PC-3 (cell line): ENCODE measurements at places on chromosomes 16 and 17. TPM values are rescaled to one million over a fixed set of nuclear protein-coding genes. Genes with fewer than 3 reads are reported as not detected.
A peak's percentile ranks its signal among the peaks of the same experiment; 100 is the strongest.

DNA sequence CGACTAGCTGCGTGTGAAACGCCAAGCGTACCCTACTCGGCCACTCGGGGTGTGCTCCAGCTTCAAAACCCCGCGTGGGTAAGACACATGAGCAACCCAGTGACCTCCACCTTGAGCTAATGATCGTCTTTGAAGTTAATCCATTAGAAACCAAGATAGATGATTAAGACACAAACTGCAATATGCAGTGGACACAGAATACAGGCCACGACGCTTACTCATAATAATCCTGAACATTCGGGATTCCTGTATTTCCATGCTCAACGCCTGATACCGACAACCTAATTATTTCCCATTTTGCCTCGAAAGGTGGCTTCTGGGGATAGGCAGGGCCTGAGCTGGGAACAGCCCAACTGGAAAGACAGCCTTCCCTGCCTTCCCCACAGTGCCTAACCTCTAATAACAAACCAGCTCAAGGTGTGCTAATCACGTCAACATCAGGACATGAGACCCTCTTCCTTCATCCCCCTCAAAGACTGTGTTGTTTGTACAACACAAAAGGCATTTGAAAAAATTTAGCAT, 504 bp upstream of the COPRS start:
- peak; percentile 7 for DNase-seq

GRCh38 chr17:13931800-13932460, 137.4 kb upstream of the COX10 start:
- peak; percentile 28 for DNase-seq

DNA sequence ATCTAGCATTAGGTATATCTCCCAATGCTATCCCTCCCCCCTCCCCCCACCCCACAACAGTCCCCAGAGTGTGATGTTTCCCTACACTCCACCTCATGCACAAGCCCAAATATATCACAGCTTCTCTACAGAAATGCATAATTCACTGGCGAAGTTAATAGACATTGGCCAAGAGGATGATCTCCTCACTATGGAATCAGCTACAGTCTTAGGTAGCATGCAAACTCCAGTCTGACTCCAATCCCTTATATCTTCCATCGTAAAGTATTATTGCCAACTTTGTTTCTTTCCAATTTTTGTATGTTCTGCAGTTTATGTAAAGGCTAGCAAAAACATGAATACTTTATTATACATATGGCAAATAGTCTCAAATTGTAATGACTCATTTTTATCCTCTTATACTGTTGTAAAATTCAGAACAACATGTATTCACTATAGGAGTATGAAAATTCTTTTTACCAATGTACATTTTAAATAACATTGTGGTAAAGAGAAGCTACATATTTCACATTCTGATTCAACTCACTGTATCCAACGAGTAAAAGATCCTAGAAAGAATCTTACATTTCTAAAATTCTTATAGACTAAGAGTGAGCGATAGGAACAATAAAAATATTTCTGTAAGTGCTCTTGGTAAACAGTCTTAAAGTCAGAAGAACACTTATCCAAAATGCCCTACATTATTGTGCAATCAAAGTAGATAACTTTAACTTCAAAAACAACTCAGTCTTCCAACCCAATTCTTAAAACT, 871 bp downstream of the ABCA8 start:
- peak; percentile 9 for DNase-seq

DNA sequence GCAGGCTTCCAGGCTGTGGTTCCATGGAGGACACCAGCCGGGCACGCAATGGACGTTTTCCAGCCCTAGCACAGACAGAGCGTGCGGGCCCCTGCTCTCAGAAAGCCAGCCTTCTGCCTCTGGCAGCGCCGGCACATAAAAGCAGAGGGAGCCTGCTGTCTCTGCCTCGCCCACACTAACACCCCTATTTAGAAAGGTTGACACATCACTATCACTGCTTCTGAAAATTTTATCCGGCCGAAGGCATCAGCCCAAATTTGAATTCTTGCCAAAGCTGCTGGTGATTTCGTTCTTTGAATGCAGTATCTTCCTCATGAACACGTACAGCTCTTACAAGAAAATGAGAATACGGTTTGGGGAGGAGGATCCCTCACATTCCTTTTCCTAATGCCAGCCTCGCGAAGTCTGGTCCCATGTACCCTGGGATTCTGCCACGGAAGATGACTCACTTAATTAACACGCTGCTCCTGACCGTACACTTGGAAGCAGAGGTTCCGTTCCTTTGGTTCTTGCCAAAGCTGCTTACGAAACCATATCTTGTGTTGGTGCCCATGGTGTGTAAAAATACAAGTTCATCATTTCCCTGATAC, 1.3 kb upstream of the RAB11FIP3 start:
- peak; percentile 76 for DNase-seq

GRCh38 chr16:80346111-80346632, 194.6 kb upstream of the DYNLRB2 start:
- DNase-seq: no peak

GRCh38 chr16:57473176-57473840, 10.8 kb downstream of the POLR2C start:
- DNase-seq: no peak

DNA sequence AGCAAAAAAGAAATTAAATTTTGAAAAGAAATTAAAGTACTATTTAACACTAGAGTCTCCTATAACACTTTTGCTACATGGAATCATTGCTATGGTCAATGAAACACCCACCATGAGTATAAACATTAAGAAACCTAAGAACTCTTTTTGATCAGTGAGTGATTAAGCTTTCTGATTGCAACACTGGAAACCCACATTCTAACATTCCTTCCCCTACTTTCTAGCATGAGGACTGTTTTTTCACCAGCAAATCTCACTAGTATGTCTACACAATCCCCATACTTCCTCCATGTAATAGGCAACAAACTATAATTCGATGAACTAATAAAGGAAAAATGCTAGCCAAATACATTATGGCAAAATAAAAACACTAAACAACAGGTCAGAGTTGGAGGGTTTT, 54.7 kb downstream of the SKAP1 start:
- DNase-seq: no peak

GRCh38 chr17:76274112-76274956, 9.2 kb downstream of the UBALD2 start:
- no peak for DNase-seq

DNA sequence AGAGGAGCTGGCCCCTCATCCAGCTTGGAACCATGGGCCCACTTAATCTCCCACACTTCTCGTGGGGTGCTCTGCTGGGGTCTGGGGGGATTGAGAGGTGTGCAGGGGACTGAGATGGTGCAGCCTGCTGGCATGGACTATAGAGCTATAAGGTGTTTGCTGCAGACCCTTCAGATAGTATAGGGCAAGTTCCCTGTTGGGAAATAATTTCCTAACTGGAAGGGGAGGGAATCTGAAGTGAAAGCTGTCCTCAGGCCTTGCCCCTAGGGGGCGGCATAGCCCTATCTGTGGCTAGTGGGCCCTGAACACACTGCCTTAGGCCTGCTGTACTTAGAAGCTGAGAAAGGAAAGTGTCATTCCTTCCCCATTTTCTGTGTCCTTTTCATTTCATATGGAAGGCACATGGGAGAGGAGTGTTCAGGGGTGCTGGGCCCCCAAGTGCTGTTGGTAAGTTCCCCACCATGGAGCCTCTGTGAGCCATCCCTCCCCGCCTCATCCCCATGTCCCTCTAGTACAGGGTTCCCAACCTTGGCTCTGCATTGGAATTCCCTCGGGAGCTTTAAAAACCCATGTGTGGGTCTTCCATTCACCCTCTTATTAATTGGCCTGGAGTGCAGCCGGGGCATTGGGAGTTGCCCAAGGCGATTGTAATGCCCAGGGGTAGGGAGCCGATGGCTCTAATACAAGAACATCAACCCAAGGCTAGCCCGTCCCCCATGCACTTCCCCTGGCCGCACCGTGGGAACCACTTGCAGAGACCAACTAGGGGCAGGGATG, 19.7 kb downstream of the GOSR2 start:
- peak; percentile 82 for DNase-seq

DNA sequence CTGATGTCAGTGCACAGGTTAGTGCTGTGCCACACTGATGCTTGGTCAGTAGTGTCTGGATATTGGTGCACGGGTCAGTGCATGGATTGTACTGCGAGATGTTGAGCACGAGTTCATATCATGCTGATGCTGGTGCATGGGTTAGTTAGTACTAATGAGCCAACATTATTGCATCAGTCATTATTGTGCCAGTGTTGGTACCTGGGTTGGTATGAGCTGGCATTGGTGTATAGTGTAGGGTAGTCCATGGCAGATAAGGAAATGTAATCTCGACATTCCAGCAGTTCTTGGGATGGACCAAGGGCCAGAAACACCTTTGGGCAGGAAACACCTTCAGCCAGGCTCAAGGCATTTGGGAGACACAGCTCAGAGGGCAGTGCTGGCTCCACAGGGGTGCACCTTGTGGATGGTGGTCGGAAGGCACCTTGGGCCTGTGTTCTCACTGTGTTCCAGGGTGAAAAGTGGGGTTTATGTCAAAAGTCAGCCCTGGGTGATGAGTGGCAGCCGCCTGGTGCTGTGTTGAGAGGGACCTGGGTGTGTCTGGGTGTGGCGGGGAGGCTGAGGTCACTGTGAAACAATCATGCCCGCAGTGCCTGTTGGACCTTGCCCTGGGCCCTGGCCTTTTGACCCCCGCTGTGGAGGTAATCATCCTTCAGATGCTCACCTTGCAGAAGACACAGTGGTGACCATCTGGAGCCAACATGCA, 100.7 kb upstream of the ZNF469 start:
- no peak for DNase-seq

DNA sequence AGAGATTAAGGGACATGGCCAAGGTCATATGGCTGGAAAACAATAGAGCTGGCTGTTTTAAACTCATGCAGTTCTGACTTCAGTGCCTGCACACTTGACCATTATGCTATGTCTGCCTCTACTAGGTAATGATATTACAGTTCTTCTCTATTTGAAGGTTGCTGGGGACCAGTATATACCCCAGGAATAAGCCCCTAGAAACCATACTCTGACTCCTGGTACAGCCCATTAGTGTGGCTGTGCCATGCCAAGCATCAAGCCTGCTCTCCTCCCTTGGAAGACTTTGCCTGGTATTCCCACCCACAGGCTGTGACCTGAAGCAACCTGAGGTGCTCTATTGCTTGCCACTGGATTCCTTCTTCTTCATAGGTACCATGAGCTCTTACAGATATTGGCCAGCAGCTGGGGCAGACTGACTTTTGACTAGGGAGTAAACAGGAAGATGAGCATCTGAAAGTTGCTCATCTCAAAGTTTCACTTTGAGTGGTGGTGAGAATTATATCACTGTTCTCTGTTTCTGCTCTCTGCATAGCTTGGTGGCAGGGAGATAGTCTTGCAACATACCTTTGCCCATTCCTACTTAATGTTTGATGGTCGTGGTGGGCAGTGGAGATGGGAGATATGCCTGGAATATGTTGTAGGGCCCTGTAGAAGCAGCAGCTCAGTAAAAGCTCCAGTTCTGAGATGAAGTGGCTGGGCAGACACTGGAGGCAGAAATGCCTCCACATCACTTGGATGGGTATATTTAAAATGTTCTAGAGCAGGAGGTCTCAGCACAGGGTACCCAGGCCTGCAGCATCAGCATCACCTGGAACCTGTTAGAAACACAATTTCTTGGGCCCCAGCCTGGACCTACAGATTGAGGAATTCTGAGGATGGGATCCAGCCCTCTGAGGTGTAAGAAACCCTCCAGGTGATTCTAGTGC, 274.7 kb downstream of the HS3ST4 start:
- DNase-seq: no peak

DNA sequence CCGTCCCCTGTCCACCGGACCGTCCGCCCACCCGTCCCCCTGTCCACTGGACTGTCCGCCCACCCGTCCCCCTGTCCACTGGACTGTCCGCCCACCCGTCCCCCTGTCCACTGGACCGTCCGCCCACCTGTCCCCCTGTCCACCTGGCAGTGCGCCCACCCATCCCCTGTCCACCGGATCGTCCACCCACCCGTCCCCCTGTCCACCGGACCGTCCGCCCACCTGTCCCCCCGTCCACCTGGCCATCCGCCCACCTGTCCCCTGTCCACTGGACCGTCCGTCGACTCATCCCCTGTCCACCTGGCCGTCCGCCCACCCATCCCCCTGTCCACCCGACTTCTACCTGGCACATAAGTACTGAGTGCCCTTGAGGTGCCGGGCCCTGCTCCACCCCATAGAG, 76.6 kb downstream of the LMF1 start:
- DNase-seq: no peak

GRCh38 chr16:68473358-68474070, 25.2 kb upstream of the SMPD3 start:
- no peak for DNase-seq

DNA sequence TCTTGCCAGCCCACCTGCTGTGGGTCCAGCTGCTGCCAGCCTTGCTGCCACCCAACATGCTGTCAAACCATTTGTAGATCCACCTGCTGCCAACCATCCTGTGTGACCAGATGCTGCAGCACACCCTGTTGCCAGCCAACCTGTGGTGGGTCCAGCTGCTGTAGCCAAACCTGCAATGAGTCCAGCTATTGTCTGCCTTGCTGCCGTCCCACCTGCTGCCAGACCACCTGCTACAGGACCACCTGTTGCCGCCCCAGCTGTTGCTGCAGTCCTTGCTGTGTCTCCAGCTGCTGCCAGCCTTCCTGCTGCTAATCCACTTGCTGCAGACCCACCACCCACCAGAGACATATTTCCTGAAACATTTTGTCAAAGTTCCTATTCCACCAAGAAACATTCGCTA, 641 bp downstream of the KRTAP9-1 start:
- no peak for DNase-seq

GRCh38 chr17:44187131-44187899, 543 bp downstream of the TMUB2 start:
- no peak for DNase-seq

- DNase-seq: no peak
These were observed 29.1 kb downstream of the USP10 start for GRCh38 chr16:84728853-84729424.

DNA sequence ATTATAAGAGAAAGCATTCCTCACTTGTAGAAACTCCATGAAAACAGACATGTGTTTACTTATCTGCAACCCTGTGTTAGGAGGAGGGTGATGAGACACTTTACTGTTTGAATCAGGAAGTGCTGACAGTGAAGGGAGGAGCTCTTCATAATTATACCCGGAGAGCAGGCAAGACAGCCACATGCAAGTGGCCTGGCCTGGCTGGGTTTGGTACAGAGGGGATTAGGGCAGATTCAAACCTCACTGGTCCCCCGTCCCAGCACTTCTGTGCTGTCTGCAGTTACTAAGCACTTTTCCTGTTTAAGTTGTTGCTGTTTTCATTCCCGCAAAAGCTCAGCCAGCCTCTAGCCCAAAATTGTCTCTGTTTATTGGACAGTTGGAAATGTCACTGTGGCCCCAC, 78.5 kb downstream of the WWOX start:
- no peak for DNase-seq

GRCh38 chr16:87761060-87761459, 4.7 kb downstream of the KLHDC4 start:
- no peak for DNase-seq

- DNase-seq: no peak
These were observed 39.5 kb downstream of the SMARCE1 start for GRCh38 chr17:40608061-40608581.

- no peak for DNase-seq
These were observed 3.0 kb downstream of the KRT38 start for GRCh38 chr17:41437769-41438168.

Gene NUDT16L1
- 49.9 and 64.3 TPM in 2 replicates for total RNA-seq

Gene CTRB2
- not detected in 2 replicates for total RNA-seq

Gene SMPD3
- total RNA-seq: 0.06 TPM in 1 of 2 replicates, not detected in the other

Gene AGRP
- total RNA-seq: not detected in 2 replicates

Gene KRTAP2-3
- 10.8 and 12.4 TPM in 2 replicates for total RNA-seq

Gene DRG2
- 84.1 and 102 TPM in 2 replicates for total RNA-seq

Gene C16orf87
- total RNA-seq: 4.0 and 5.1 TPM in 2 replicates
